Activated CD4-positive, alpha-beta T cell treated with anti-CD3 and anti-CD28 coated beads, Interleukin-2, amount 50 U/mL, for 4 hours (primary cell): ENCODE measurements at places on chromosomes 4 and X.

GRCh38 chrX:43605351-43605750 is 50.7 kb upstream of the MAOA start:
- no peak for DNase-seq

GRCh38 chrX:108299101-108299591 is 139.1 kb downstream of the COL4A6 start:
- DNase-seq, result no peak

DNA sequence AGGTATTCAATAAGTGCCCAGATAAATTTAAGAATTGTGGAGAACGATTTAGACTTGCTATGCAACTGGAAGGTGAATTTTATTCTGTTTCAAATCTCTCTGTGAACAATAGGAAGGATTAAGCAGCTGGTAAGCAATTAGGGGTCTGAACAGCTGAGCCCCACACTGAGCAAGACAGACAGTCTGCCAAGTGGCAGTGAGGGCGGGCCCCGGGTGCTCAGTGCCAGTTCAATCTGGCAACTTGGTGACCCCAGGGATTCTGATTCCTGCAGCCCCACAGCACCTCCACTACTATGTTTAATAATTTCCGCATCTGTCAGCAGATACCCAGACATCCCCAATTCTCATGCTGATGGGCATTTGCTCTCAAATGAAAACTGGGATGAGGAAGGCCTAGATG is 317.3 kb downstream of the PPP1R2C start:
- no peak for DNase-seq

GRCh38 chrX:3379111-3379510 is 32.7 kb upstream of the MXRA5 start:
- no peak for DNase-seq

GRCh38 chr4:109302361-109303139 is at the start of gene COL25A1:
COL25A1 (minus strand) TSS chr4:109302658.
- peak; percentile 26 for DNase-seq

GRCh38 chr4:139774759-139775487 is 109.3 kb downstream of the MGST2 start:
- no peak for DNase-seq

DNA sequence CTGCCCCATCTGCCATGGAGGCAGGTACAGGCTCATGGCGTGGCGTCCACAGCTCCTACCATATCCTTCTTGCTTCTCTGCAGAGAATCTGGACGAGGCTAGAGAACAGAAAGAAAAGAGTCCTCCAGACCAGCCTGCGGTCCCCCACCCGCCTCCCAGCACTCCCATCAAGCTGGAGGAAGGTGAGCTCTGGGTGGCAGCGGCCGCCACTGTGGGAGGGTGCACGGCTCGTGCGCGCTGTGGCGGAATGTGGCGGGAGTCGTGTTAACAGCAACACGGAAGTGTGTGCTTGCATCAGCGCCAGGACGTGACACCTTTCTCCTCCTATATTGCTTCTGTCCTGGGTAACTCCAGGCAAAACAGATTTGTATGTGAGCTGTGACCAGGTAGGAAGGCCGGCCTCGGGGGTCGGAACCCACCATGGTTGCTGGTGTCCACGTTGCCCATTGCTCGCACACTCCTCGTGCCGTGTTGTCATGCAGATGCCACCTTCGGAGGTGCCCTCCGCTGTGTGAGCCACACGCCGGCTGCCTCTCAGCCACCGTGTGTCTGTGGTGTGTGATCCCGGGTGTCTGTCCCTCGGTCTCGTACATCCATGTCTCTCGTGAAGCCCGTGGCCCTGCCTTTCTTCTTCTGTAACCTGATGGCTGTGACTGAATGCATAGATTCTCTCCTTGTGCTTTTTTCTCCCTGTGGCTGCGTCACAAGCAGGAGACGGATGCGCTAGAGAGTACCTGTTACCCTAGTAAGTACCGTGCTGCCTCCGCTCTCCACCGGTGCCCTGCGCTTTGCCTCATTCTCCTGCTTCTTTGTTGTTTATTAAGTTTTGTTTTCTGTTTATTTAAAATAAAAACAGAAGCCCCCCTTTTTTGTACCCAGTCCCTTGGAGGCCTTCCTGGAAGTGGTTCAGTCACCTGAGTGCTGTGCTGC is 37.0 kb downstream of the NOP14 start:
- DNase-seq, result no peak

DNA sequence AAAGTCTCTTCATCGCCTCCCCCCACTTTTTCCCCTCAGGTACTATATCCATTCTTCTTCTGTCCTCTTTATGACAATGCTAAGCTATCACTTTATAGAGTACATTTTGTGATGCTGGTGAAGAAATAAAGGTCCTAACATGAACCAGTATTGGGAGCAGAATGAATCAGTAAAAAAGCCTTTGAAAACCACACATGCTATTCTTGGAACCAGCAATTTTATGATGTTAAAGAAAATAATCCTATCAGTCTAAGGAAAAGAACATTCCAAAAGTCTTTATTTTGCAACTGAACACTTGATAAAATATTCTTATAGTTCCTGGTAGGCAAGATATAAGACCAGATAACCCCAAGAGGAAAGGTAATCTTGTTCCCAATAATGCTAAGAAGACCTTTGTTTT is 107.8 kb upstream of the MCF2 start:
- no peak for DNase-seq

DNA sequence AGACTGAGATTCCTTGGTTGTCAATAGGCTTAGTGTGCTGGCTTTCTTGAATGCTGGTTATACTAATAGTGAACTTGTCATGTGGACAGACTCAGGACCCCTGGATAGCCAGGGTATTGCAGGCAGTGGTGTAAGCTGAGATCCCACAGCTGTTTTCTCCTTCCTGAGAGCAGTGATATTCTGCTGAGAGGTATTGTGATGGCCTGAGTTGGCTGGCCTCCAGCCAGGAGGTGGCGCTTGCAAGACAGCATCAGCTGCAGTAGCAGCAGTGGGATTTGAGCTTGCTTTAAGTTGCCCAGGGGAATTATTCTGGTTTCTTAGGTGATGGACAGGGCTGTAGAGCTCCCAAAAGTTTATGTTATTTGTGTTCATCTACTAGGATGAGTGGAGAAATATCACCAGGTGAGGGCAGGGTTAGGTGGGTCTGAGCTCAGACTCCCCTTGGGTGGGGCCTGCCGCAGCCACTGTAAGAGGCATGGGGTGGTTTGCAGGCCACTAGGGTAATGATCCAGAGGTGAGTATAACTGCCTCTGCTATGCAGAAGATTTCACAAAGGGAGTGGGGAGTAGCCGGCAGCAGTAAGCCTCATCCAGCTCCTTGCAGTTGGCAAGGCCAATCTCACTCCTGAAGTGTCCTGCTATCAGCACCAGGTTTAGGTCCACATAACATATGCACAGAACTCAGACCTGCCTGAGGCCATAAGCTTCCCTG is 66.2 kb downstream of the IL15 start:
- DNase-seq, result no peak

DNA sequence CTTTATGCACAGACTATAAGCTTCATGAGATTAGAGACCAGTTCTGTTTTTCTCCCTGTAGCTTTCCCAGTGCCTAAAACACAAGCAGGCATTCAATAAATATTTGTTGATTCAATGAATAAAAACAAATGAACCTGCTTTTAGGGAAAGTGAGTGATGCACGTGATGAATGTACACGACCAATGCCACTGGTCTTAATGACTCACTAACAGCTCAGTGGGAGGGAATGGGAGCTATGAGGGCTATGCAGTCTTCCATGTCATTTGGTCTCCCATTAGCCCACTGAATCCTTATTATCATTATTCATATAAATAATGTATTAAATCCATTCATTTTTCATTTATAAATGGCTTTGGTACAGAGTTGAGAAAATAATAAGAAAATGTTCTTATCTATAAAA is 247.4 kb downstream of the FBXO8 start:
- no peak for DNase-seq

GRCh38 chr4:53929955-53930798 is 134.2 kb downstream of the CHIC2 start:
- peak; percentile 49 for DNase-seq

- DNase-seq, result peak; percentile 10
Observed at GRCh38 chr4:5758741-5759140, 47.7 kb downstream of the EVC start.

- DNase-seq, result no peak
Observed at GRCh38 chr4:77493120-77493752, 112.4 kb upstream of the CXCL13 start.

DNA sequence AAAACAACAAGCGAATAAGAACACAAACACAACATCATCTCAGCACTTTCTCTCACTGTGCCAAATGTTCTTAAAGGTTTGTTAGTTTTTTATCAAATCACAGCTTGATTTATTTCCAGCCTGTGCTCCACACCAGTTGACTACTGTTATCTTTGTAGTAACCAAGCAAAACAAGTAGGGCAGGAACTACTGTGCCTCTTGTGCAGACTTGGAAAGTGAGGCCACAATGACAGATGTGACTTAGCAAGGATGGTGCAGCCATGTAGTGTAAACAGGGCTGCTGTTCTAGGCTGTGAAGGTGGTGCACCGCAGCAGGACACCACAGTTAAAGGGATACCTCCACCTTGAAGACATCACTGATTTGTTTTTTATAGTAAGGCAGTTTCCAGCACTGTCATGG is 170.0 kb downstream of the IL1RAPL1 start:
- DNase-seq, result no peak

DNA sequence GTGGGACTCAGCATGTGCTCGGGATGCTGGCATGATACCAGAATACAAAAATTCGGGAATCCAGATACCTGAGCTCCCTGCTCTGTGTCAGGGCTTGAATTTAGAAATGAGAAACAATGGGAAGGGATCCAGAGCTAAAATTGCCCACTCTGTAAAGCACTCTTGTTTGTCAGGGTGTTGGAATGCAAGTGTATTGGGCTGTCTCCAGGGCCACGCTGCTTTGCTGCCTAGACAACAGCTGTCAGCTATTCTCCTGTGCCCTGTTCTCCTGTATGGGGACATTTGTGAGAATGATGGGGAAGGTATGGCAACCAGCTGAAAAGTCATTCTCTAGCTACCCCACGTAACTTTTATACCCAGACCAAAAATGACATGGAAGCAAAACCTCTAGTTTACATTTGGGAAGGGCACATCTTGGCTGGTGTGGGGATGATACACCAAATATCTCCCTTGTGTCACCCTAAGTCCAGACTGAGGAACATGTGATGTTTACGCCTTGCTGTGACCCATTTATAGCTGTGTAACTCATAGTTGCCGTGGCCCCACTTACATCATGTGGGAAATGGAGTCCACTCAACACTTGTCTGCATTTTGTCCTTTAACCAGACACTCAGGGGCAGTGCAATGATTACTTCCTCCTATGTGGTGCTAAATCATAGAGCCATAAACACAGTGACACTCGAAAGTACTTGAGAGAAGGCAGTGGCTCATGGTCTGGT is 46.6 kb downstream of the SMPX start:
- DNase-seq, result no peak

GRCh38 chr4:40515398-40516293 is 114.0 kb downstream of the RBM47 start:
- no peak for DNase-seq

DNA sequence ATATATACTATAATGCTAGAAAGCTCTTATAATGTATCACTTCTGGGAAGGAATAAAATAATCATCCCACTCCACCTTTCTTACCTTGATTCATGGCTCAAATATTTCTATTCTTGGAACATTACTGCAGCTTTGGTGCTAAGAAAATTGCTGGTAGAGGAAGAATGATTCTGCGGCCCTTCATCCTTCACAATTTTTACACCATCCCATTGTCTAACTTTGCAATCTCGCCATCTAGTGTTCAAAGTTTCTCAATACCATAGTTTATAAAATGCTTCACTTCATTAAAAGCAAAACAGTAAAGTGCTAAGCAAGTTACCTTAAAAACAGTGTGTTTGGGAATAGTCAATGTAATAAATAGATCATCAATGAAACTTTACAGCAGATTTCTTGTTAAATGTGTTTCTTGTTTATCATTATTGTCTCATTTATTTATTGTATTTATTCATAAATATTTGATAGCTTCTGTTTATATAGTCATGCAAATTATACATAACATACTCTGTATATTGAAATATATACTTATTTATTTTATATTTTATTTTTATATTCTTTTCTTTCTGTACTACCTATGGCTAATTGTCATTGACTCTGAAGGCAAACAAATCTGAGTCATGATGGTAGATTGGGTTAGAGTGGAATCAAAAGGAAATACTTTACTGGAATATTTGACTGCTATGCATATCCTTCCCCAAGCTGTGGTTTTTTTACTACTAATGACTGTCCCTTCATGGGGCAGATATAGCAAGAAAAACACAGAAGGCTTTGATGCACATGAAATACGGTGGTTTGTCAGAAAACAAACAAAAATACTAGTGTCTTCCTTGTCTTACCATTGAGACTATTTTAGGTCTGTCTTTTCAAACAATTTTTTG is 390.7 kb downstream of the MAPK10 start:
- no peak for DNase-seq

DNA sequence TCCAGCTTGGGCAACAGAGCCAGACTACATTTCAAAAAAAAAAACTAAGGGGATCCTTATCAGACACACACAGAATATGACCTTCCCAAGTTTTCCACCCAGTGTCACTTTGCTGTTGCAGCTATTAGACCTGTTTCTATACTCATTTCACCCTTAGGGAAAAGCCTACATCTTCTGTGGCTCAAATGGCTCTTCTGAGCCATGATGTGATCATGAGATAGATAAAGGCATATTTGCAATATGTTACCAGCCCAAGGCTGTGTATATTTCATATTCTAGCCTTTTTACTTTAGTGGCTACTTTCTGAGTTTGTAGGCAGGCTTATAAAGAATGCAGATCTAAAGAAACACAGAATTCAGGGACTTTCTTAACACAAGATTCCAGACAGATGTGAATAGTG is 19.3 kb downstream of the RS1 start:
- DNase-seq, result no peak

DNA sequence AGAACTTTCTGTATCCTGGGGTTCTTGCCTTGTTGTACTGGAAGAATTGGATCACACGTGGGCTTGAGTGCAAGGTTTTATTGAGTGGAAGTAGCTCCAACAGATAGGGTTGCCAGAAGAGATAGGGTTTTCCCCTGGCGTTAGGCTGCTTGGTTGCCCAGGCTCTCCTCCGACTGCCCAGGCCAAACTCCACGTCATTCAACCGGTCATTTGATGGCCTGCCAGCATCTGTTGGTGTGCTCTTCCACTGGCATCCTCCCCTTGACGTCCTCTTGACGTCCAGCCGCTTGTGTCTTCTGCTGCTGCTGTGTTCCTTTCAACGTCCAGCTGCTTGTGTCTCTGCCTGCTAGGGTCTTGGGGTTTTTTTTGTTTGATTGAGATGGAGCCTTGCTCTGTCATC is 340.3 kb upstream of the ZCCHC13 start:
- no peak for DNase-seq

- DNase-seq, result no peak
Observed at GRCh38 chrX:153727123-153727931, 2.7 kb downstream of the ABCD1 start.

- DNase-seq, result no peak
Observed at GRCh38 chr4:177008836-177009501, 216.2 kb upstream of the VEGFC start.
